ELR (cell line): ENCODE measurements at places on chromosomes 1 and 21.
A peak's percentile ranks its signal among the peaks of the same experiment; 100 is the strongest.

DNA sequence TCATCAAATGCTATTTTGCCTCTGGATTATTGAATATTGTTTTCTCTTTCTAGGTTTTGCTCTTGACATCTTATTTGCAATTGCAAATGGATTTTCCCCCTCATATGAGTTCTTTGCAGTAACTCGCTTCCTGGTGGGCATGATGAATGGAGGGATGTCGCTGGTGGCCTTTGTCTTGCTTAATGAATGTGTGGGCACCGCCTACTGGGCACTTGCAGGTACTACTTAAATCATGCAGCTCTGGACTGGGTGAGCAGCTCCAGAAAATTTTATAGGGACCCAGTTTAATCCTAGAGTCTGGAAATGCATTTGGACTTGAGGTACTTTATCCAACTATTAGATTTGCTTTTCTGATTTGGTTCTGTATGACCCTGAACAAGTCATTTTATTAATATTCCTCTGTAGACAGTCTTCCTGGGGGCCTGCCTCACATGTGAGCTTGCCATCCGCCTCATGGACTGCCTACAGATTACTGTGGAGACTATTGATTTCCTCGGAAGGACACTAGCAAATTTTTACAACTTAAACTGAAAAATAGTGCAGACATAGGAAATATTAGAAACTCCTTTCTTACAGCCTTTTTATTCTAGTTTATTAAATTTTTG is 44.5 kb downstream of the SLC22A15 start:
- peak; percentile 76 for DNase-seq

DNA sequence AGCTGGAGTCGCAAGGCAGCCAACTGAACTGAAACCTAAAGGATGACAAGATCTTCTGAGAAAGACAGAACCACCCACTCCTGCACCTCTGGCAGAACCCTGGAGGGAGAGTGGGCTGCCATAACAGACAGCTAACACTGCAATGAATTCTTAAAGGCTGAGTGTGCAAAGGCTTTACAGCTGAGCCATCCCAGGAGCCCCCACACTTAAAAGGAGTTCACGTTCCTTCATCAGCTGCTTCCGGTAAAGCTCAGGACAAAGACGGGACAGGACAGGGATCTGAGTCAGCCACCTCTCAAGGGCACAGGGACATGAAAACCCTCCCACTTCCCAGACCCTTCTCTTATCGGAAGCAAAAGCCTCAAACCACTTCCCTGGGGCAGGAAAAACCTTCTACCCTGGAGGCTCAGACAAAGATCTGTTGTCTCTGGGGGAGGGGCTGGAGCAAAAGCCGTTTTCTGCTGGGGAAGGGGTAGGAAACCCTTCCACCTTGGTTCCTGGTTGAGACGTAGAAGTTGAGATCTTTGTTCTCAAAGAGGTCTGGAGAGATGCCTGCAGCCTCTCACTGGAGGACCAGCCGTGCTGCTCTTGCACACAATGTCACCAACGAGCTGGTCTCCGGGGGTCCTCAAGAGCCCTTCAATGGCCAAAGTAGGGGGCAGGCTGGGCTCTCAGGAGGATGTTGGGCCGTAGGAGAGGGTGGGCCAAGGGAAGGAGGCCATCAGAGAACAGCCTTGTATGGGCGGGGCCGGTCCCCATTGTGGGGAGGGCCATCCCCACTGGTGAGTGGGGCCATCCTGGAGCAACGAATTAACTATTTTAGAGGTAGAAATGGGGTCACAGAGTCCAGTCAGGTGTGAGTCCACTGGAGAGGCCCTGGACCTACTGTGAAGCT is 452.4 kb downstream of the PTPRU start:
- peak; percentile 93 for DNase-seq

DNA sequence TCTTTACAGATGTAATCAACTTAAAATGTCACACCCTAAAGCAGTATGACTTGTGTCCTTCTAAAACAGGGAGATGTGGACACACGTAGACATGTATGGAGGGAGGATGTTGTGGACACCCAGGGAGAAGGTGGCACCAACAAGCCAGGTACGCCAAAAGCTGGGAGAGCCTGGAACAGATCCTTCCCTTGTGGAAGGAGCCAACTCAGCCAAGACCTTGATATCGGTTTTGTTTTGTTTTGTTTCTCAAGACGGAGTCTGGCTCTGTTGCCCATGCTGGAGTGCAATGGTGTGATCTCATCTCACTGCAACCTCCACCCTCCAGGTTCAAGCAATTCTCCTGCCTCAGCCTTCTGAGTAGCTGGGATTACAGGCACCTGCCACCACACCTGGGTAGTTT is 45.6 kb downstream of the CHAF1B start:
- DNase-seq, result no peak

GRCh38 chr21:44958471-44959191 is 18.8 kb downstream of the SLX9 start:
- DNase-seq, result no peak

DNA sequence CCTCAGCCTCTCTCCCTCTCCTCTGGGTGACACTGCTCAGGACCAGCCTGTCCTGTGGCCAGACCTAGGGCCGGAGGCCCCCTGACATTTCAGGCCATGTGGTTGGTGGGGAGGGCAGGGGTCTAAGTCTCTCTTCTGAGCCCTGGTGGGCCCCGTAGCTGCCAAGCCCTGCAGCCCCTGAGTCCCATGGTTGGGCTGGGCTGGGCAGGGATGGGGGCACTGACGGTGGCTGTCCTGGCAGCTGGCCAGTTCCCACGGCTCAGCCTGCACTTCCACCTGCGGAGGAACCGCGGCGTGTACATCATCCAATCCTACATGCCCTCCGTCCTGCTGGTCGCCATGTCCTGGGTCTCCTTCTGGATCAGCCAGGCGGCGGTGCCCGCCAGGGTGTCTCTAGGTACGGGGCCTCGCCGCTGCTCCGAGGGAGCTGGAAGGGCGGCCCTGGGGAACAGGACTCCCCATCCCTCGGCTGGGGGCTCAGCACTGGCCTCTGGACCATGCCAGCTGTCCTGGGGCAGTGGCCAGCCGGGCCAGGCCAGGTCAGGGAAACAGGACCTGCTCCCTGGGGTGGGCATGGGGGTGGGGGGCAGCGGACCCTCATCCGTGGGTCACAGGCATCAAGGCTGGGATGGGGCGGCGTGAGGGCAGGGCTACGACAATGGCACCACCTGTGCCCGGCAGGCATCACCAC is 9.9 kb downstream of the GABRD start:
- no peak for DNase-seq

DNA sequence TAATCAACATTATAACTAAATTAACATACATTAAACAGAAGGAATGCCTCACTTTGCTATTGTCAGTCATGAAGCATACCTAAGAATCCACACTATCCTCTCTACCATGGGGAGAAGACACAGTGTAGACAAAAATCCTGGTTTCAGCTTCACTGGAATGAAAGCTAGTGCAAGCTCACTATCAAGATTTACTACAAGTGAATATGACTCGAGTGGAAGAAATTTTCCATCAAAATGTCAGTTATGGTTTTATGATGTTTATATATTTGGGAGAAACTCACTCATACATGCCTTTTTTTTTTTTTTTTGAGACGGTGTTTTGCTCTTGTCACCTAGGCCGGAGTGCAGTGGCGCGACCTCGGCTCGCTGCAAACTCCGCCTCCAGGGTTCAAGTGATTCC is 424.3 kb downstream of the KCNT2 start:
- DNase-seq, result peak; percentile 15

GRCh38 chr1:203048555-203049051 is 22.3 kb downstream of the PPFIA4 start:
- peak; percentile 30 for DNase-seq

DNA sequence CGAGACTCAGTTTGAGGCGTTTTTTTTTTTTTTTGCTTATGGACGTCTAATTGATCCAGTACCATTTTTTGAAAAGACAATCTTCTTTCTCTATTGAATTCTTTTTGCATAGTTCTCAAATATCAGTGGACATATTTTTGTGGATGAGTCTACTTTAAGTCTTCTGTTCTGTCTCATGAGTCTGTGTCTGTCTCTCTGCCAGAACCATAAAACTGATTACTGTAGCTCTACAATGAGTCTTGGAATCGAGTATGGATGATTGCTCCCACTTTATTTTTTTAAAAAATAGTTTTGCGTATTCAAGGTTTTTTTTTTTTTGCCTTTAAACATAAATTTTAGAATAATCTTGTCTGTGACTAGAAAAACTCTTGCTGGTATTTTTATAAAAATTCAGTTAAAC is 323.5 kb downstream of the ZNF326 start:
- DNase-seq, result no peak

GRCh38 chr1:9558271-9558945 is 19.1 kb downstream of the SLC25A33 start:
- no peak for DNase-seq

DNA sequence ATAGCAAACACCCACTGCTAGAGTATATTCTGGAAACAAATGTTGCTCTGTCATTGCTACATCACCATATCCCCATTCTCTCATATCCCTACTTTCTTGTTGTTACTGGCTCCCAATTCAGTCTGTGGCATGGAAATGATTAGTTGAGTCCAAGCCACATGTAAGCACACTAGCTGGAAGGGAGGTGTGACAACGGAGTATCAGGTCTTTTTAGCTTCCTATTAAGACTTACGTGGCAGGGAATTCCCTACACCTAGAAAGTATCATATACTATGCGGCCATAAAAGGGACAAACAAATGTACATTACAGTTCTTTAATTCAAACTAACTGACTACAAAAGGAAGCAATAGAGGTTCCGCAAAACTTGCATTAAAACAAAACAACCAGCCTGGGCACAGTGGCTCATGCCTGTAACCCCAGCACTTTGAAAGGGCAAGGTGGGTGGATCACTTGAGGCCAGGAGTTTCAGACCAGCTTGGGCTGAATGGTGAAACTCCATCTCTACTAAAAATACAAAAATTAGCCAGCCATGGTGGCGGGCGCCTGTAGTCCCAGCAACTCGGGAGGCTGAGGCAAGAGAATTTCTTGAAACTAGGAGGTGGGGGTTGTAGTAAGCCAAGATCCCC is 48.6 kb downstream of the INTS7 start:
- no peak for DNase-seq

DNA sequence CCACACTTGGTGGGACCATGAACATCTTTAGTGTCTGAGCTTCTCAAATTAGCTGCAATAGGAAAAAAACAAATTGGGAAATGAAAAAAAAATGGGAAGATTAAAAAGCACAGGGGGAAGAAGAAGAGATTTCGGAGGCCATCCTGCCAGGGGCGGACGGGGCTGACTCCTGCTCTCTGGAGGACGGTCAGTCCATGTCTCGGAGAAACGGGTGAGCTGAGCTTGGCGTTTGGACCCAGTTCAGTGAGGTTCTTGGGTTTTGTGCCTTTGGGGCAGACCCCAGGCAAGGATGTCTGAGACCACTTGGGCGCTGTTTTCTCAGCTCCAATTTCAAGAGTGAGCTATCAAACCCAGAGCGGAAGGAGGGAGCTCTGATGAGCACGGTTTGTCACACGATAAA is 123.9 kb downstream of the PRDM2 start:
- no peak for DNase-seq

GRCh38 chr1:188343914-188344313 is 1515.2 kb downstream of the PLA2G4A start:
- no peak for DNase-seq

GRCh38 chr1:53594391-53595180 is 135.4 kb downstream of the DMRTB1 start:
- DNase-seq, result no peak

DNA sequence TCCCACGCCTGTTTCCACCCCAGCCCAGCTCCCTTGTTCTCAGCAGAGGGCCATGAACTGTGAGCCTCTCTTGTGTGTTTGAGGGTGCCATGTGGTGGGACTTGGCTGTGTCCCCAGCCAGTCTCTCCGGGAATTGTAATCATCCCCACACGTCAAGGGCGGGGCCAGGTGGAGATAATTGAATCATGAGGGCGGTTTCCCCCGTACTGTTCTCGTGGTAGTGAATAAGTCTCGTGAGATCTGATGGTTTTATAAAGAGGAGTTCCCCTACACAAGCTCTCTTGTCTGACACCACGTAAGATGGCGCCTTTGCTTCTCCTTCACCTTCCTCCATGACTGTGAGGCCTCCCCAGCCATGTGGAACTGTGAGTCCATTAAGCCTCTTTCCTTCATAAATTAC is 57.2 kb upstream of the COL6A2 start:
- no peak for DNase-seq

- no peak for DNase-seq
These were observed 287.6 kb downstream of the AKT3 start for GRCh38 chr1:243562473-243562872.

DNA sequence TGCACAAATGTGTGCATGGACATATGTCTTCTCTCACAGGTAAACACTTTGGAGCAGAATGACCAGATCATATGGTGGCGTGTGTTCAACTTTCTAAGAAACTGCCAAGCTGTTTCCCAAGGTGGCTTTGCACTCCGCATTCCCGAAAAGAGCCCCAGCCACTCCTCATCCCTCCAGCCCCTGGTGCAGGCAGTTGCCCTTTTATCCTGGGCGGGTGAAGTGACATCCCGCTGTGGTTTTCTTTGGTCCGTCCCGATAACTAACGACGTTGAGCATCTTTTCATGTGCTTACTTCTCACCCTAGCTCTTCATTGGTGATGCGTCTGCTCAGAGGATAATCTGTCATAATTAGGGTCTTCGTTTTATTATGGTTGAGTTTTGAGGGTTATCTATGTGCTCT is 612.5 kb downstream of the MATN1 start:
- no peak for DNase-seq
